ENCODE measurements at places on chromosomes 11 and 22. TPM values are rescaled to one million over a fixed set of nuclear protein-coding genes. Genes with fewer than 3 reads are reported as not detected.

MN1 gene
- polyA plus RNA-seq, result 9.1 TPM

WT1 gene
- polyA plus RNA-seq, result 206 TPM

DNA sequence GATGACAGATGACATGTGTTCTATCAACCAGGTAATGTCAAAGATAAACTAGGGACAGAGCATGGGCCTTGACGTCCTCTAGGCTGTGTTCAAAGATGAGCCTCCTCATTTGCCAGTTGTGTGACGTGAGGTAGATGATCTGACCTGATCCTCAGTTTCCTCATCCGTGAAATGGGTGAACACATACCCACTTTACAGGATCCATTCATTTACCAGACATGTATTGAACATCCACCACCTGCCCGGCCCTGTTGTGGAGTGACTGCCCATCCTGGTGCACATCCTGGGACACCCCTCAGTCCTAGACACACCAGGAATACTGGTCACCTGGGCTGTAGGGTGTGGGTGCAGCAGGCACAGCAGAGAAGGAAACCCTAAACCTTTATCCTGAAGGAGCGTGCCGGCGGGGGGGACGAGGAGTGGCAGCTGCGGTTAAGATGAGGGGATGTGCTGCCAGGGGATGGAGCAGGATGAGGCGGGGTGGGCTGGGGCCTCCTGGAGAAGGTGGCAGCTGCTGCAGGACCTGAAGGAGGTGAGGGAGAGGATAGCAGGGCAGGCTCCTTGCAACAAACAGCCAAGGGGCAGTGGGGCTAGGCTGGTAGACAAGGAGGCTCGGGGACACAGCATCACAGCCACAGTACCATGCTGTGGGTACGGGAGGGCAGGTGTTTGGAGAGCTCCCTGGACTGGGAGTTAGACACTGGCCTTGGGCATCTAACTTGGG lies 8.4 kb downstream of the CLDN5 start:
- DNase-seq, result no peak

DNA sequence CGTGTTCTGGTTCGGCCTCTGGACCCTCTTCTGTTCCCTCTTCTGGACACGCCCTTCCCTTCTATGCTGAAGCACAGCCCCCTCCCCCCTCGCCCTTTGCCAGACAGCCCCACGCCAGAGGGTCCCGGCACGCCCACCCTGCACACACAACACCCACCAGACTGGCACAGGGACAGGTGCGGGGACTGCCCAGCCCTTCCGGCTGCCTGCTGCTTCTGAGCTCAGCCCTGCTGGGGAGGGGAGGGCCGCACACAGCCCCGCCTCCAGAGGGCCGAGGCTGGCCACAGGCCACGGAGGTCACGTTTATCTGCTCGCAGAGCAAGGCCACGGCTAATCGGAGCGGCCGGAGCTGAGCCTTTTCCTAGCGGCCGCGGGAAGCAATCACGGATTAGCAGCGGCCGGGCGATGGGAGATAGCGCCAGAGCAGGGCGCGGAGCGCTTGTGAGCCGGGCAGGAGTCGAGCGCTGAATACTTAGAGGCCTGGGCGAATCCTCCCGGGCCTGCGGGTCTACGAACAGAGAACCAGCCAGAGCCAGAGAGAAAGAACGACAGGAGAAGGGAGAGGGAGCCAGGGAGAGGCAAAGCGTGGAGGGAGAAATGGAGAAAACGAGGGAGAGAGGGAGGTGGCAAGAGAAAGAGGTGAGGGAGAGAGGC lies 21.5 kb downstream of the OTUB1 start:
- no peak for DNase-seq

DNA sequence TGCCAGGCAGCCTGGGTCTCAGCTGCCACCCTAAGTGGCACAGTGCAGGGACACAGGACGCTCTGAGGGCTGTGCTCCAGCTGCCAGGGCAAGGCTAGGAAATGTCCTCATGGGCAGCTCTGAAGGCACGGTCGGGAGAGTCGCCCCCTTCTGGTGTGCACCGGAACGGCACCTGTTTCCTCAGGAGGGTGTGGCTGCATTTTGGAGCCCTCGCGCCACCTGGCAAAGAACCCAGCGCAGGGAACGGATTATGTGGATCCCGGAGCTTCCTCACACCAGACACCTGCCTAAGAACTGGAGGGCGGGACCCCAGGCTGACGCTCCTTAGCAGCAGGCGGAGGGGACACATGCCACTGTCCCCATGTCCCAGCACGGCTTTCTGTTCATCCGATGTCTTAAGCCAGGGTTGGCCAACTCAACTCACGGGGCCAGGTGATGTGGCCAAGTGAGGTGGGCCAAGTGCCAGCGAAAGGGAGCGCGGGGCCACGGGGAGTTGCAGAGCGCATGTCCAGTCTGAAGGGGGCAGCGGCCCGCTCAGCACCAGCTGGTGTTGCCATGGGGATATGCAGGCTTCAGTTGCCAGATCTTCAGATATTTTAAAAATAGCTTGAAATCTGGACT lies 5.1 kb upstream of the SLC22A8 start:
- no peak for DNase-seq

DNA sequence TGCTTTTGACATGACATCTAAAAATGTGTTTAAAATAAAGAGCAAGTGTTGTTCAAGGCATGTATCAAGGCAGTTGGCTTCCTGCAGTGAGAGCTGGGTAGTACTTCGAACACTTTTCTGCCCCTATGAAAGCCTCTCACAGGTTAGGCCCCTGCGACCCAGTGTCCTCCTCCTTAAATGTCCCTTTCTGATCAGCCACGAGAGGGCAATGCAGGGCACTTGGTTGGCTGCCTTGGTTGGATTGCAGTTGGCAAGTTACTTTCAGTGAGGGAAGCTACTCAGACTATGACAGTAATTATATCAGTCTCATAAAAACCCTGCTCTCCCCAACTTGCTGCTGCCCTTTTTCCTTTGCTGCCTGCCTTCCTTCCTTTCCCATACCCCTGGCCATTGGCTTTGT lies 743.8 kb downstream of the NTM start:
- DNase-seq, result no peak

GRCh38 chr11:109034339-109034696 lies 369.4 kb downstream of the DDX10 start:
- no peak for DNase-seq

NPAS4 gene
- polyA plus RNA-seq, result 0.30 TPM

DNA sequence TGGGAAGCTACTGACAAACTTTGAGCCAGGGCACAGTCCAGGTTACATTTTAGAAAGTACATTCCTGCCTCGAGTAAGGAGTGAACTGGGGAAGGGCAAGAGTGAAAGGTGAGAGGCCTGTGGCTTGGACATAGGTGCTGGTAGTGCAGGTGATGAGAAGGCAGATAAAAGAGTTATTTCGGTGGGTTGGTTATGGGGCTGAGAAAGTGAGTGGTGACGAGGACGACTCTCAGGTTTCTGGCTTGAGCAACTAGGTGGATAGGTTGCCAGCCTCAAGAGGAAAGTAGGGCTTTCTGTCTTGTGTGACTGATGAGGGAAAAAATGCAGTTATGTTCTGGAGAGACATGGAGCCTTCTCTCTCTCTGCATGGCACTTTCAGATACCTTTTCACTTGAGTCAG lies 3.7 kb downstream of the POLR2F start:
- no peak for DNase-seq

GRCh38 chr11:72584293-72584938 lies 89.8 kb downstream of the PDE2A start:
- no peak for DNase-seq

DNA sequence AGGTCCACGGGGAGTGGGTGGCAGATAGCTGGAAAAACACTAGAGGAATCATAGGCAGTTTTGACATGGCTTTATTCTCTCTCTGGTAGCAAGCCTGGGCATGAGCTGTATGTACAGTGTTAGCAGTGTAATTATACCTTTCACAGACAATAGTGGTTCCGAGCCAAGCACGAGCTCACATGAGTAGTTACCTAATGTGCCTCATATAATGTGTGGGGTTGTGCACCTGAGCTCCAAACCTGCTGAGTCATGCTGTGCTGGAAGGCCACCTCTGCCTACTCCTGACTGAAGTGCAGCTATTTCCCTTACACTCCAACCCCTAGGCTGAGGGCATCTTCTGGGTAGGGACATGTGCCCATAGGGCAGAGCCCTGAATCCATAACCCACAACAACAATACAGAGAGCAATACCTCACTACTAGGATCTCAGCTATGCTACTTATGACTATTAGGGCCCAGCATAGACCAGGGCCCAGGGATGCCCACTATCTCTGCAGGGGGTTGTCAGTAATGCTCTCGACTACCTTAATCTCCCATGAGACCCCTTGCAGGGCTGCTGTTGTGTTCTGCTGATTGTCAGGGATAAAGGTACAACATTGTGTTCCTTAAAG lies 432.1 kb downstream of the DYNC2H1 start:
- DNase-seq, result no peak

GRCh38 chr11:128686021-128686741 lies 7.7 kb upstream of the FLI1 start:
- DNase-seq, result no peak

DNA sequence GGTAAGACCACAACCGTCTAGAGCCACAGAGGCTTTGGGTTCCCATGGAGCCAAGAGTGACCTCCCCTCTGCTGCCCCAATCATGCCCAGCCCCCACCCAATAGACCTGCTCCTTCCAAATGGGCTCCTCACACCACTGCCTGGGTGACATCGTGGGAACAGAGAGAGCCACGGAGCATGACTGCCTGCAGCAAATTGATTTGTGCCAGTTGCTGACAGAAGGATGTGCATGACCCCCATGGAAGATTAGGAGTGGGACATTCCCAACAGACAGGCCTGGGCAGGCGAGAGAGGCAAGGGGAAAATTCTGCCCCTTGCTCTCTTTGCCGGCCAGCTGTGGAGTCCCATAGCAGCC lies 88.5 kb downstream of the TENM4 start:
- no peak for DNase-seq

DNA sequence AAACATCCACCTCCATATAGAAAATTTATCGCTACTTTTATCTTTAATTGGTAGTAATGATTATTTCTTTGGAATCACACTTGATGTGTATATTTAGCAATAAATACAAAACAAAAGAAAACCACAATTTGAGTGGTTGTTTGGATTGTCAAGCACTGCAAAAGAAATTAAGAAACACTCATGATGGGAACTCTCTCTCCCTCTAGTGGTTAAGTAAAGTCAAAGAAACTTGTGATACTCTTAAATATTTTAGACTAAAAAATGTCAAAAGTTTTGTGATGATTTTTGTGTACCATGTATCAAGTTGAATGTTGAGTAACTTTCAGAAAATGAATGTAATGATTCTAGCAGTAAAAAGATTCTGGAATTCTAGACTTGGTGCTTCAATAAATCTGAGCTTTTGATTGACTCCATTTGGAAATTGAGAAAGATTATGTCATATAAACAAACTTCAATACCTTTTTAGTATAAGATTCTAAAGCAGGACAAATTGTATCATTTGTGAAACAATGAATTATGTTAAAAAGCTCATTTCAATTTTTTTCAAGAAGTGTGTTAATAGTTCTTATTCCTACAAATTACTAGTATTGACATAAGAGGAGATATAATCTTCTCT lies 20.8 kb downstream of the MUC15 start:
- no peak for DNase-seq

- DNase-seq, result no peak
These were observed 1.9 kb upstream of the TSKU start for GRCh38 chr11:76781046-76781801.

GRCh38 chr22:43080616-43081015 lies 8.6 kb downstream of the TTLL1 start:
- no peak for DNase-seq

DENND6B gene
- 13.6 TPM for polyA plus RNA-seq

- no peak for DNase-seq
These were observed 73.3 kb downstream of the CWF19L2 start for GRCh38 chr11:107384144-107384852.

TUBA8 gene
- 2.6 TPM for polyA plus RNA-seq

DNA sequence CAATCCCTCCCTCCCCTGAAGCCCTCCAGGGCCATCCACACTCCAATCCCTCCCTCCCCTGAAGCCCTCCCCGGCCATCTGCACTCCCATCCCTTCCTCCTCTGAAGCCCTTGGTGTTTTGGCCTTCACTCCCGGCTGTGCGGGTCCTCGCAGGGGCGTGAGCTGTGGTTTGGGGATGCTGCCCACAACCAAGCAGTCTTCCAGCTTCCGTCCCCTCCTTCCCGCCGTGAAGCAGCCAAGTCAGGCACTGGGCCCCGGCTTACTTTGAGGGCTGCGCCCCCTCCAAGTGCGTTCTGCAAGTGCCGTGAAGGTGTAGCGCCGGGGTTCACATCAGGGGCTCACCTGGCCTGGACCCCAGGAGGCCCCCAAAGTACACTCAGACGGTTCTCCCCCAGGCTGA lies 335.9 kb downstream of the BRD1 start:
- DNase-seq, result no peak

GRCh38 chr11:45028911-45029682 lies 78.4 kb upstream of the TP53I11 start:
- no peak for DNase-seq

DNA sequence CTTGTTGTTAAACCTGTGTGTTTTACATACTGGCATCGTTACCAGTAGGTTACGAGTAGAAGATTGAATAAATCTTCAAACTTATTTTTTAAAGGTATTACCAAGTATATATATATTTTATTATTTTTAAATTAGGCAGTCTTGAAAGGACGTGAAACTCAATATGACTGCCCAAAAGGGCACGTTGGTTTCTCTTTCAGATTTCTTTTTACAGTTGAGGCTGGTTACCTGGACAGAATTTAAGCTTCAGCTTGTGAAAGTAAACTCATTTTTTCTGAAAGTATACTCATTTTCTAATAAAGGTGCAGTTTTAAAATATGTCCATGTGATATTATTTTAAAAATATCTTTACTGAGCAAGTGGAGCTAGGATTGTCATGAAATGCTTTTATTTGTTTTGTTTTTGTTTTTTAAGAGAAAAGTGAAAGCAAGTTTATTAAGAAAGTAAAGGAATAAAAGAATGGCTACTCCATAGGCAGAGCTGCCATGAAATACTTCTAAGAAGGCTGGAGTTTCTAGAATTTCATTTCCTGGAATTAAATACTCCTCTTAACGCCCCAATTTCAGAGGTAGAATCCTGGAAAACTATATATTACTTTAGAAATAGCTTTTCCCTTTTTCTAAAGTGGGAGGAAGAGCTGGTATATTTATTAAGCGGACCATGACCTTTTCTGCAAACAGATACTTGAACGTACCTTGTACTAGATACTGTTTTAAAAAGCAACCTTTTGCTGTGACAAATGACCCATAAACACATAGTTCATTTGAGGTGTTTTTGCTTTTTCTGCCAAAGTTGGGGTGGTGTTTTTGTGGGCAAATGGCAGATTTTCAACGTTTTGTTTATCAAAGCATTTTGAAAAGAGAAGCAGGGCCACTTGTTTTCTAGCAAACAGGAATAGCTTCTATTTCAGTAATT lies 1.9 kb downstream of the FBXO7 start:
- no peak for DNase-seq

CRY2 gene
- 34.1 TPM for polyA plus RNA-seq

DNA sequence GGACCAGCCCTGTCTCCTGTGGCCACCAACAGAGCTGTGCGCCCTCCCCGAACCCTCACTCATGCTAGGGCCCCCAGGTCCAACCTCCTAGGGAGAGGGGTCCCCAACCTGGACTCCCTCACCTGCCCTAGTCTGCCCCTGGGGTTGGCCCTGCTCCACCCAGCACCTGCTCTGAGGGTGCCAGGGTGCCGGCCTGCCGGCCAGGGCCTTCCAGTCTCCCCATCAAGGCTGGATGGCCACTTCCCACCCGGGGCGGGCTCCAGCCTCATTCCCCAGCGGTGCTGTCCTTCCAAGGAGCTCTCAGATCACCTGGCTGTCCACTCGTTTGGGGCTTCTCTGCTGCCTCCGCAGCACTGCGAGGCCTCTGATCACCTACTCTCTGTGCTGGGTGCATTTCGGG lies 39.1 kb downstream of the CDKN1C start:
- DNase-seq, result no peak

Measured in left renal cortex interstitium (tissue), 4 donors.